ENCODE measurements at places on chromosomes 2 and 18.

DNA sequence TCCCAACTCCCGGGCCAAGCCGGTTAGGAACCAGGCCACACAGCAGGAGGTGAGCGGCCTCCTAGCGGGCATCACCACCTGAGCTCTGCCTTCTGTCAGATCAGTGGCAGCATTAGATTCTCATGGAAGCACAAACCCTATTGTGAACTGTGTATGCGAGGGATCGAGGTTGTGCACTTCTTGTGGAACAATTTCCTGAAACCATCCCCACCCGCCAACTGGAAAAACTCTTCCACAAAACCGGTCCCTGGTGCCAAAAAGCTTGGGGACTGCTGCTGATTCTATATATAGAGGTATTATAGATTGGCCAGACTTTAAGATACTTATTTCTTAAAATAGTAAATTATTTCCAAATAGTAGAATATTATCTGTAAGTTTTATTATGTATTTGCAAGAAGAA lies 89.4 kb downstream of the PMS1 start:
- no peak for DNase-seq

DNA sequence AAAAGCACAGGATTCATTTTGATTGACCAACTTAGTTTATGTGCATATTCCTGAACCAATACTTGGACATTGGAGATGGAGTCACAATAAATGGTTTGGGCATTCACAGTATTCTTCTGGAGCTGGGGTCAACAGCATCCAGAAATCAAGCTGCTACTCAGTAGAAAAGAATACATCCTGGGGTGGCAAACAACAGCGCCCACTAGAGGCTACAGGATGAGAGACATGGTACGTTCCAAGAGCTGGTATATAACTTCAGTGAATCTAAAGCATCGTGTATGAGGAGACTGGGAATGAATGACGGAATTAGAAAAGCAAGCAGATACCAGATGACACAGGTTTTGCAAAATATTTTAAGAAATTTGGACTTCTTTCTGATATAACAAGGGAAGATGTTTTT lies 142.9 kb upstream of the FIGN start:
- DNase-seq, result no peak

GRCh38 chr2:124920448-124920847 lies 895.4 kb downstream of the CNTNAP5 start:
- no peak for DNase-seq

GRCh38 chr2:156787517-156787916 lies 351.3 kb downstream of the GPD2 start:
- DNase-seq, result no peak

GRCh38 chr2:2016651-2017311 lies 272.5 kb upstream of the PXDN start:
- peak; percentile 83 for DNase-seq

- DNase-seq, result no peak
Observed at GRCh38 chr2:162114271-162114670, 37.8 kb downstream of the GCG start.

DNA sequence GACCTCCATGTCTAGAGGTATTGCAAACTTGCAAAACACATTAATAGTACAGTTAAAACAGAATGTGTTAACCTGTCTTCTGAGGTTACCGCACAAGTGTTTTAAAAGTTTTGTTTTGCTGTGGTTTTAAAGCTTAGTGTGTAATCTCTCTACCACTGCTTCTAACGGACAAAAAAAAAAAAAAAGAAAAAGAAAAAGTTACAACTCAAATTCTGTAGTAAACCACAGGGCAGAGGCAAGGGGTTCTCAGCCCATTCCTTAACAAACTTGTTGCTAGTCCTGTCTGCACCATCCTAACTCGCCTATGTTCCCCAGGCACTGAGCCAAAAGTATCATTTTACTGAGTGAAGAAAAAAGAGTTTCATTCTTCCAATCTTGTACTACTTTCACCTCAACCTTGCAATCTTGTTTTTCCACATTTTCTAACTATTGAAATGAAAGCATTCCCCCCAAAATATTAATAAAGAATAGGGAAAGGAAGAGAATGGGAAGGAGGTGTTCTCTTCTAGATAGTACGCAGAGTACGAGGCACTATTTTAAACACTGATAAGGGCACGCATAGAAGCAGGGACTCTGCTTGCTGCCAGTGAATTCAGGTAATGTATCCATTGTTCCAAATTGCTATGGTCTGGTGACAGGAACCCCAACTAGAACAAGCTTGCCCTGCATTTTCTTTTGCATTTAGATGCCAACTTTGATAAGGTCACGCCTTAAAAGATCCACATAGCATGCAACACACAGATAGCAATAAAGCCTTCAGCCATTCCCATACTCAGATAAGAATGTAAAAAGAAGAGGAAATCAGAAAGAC lies 47.1 kb downstream of the IKZF2 start:
- DNase-seq, result no peak

DNA sequence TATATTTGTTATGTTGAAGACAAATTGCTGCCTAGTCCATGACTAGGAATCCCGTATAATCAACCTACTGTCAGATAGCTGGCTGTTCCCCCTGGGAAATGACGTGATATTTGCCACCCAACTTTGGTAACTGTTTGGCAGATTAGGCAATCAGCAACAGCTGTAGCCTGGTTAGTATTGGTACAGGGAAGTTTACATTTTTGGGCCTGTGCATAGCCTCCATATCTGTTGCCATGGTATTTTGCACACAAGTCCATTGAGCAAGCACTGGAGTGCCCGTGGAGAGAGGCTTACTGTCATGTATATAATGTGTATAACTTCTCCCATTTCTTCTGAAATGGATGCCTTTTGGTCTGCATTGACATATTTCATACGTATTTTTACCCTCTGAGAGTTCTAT lies 27.7 kb downstream of the BIRC6 start:
- no peak for DNase-seq

DNA sequence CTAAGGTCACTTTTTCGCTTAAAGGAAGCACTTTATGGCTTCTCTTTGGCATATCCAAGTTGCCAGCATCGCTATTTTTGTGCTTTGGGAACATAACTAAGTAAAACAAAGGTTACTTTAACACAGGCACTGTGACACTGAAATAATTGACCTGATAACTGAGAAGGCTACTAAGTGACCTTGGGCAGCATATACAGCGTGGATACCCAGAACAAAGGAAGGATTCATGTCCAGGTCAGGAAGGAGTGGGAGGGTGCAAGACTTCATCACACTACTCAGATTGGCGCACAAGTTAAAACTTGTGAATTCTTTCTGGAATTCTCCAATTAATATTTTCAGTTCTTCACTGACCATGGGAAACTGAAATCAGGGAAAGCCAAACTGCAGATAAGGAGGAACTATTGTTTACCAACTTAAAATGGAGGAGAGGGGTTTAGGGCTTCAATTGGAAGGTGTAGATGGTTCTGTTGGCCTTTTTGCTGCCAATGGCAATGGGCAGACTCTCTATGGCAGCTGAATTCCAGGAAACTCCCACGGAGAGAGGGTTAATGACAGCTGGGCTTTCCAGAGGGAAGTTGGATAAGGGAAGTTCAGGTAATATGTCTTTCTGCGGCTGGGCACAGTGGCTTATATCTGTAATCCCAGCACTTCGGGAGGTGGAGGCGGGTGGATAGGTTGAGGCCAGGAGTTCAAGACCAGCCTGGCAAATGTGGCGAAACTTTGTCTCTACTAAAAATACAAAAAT lies 45.3 kb downstream of the COMMD1 start:
- DNase-seq, result no peak

DNA sequence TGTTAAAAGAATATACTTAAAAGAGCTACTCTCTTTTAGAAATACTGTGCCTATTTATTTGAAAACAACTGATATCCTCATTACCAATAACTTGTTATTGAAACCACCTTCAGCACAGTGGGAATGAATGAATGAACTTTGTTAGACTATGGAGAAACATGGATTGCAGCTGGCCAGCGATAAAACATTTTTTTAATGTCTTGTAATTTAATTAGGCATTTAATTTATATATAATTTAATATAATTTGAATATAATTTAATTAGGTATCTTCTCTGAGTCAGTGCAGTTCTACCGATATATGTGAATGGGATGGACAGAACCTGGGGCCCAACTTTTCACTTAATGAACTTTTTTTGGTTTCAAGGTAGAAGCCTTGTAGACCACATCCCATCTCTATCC lies 94.4 kb downstream of the KCTD18 start:
- no peak for DNase-seq

DNA sequence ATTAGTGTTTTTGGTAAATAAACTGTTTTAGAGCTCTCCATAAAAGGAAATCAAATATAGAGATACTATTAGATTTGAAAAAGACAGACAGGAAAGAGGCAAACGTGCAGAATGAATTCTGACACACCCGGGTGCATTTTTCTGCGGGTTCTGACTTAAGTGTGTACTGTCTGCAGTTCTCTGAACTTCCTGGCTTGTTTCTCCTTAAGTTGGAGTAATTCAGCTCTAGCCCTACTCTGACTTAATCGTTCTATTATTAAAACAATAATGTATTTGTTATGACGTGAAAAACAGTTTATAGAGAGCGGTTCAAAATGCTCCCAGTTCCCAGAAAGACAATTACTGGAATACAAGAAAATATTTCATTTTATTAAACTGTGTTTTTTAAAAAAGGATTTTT lies 305.9 kb downstream of the ARHGAP15 start:
- DNase-seq, result no peak

DNA sequence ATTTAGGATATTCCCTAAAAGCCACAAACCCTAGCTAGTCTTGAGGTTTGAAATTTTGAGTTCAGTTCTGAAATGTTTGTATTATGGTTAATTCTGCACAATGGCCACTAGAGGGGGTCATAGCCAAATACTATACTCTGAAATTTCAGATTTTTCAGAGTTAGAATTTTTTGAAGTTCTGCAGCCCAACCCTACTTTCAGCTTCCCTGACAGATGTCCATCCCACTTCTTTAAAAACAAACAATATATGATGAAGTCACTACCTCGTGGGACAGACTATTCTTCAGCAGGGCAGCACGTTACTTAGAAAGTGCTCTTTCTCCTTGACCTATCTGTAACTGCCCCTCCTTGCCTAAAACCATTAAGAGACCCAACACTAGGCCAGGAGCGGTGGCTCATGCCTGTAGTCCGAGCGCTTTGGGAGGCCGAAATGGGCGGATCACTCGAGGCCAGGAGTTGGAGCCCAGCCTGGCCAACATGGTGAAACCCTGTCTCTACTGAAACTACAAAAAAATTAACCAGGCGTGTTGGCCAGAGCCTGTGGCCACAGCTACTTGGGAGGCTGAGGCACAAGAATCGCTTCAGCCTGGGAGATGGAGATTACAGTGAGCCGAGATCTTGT lies 48.2 kb upstream of the PAPOLG start:
- no peak for DNase-seq

- peak; percentile 70 for DNase-seq
Observed at GRCh38 chr2:157261199-157261782, 3.8 kb downstream of the GALNT5 start.

DNA sequence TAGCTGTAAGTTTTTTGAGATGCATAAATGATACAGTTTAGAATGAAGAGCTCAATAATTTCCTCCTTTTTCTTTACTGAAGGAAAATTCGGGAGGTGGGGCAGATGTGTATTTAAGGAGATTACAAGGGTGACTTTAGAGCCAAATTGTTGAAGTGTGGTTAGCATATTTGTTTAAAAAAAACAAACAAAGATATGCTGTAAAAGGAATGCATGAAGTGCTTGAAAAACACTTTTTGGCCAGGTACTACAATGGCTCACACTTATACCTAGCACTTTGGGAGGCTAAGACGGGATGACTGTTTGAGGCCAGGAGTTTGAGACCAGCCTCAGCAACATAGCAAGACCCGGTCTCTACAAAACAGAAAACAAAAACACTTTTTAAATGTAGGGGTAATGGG lies 38.4 kb downstream of the CD302 start:
- DNase-seq, result no peak
